Osteoblast (primary cell): ENCODE measurements at places on chromosomes 16 and 17. TPM values are rescaled to one million over a fixed set of nuclear protein-coding genes. Genes with fewer than 3 reads are reported as not detected.

DNA sequence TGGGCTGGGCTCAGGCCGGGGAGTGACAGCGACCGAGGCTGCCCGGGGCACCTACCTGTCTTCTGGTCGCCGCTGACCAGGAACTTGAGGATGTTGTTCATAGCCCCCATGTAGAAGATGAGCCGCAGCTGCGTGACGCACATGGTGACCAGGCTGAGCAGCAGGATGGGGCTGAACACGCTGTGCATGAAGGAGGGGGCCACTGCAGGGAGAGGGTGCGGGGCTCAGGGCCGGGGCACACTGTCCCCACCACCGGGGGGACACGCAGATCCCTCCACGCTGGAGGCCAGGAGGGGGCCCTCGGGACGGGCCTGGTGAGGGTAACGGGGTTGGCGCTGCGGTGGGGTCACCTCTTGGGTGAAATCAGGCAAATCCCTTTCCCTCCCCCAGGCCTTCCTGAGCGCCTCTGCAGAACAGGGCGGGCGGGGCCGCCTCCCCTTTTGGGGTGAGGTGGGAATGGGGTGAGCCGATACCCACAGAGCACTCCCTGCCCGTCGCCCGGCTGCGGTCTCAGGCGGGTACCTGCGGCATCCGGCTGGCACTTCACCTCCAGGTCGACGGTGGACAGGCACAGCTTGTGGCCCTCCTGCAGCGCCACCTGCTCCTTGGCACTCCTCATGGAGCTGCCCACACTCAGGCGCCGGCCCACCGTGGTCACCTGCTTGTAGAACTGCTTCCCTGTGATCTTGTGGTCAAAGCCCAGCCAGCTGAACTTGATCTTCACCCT is 28.3 kb upstream of the PITPNA start:
- peak; percentile 73 for DNase-seq

GRCh38 chr17:74114881-74115470 is 88.5 kb upstream of the RPL38 start:
- DNase-seq, result no peak

- DNase-seq, result peak; percentile 65
Measured at GRCh38 chr16:88338111-88338510, 44.6 kb upstream of the ZNF469 start.

DNA sequence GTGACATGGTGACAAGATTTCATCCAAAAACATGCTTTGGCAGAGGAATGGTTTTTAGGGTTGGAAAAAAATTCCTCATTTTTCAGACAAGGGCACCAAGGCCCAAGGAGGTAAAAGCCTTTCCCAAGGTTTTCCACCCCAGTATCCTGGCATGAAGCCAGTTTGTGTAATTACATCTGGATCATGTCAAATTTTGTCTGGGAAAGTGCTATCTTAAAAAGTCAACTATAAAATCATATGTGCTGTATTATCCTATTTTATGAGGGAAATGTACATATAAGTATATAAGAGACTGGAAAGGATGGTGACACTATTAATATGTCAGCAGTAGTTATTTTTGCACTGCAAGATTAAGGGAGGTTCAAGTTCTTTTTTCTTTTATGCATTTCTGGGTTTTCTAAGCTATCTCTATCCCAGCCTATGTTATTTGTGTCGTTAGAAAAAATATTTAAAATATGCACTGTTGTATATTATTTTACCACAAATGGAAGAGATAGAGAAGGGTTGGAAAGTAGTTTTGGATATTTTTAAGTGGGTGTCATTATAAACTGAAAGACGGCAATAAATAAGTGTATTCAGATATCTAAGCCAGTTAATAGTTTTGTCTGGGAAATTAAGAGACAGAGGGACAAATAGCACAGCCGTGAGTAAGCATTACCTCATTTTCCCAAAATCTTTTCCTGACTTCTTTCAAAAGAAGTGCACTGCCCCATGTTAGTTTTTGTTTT is 13.5 kb upstream of the FBXO47 start:
- DNase-seq, result peak; percentile 55

DNA sequence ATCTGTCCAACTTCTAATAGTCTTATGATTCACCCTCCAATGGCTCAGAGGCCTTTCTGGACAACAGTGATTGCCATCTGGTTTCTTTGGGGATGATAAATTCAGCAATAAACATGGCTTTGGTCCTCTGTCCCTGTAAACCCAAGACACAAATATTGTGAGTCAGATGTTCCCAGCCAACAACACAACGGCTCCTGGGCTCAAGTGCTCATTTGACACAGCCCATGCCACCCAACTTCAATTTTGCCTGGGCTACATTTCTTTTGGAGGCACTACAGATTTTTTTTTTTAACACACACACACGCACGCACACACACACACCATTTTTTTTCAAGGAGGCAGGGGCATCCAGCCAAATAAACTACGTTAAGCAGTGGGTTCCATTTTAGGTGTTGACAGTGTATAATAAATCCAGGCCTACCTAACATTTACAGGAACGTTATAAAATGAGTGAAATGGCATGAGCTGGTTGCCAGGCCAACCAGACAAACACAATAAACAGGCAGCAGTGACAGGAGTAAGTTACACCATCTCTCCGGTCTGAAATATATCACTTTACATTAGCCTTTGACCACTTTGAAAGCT is 939.9 kb upstream of the SOX9 start:
- DNase-seq, result no peak

DNA sequence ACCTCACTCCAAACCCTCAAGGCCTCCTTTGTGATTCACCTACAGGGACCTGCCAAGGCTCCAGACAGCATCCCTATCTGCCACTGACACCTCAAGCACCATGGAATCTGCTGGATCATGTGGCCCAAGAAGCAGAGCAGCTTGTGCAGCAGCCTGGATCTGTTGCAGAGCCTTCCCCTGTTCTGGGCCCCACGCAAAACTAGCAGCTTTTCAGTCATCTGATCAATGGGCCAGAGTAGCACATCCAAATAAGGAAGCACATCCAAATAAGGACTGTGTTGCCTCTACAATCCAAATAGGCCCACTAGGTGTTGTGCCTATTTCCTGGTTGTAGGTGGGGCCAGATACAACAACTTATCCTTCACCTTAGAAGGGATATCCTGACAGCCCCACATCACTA is 97.1 kb upstream of the GNAO1 start:
- no peak for DNase-seq

DNA sequence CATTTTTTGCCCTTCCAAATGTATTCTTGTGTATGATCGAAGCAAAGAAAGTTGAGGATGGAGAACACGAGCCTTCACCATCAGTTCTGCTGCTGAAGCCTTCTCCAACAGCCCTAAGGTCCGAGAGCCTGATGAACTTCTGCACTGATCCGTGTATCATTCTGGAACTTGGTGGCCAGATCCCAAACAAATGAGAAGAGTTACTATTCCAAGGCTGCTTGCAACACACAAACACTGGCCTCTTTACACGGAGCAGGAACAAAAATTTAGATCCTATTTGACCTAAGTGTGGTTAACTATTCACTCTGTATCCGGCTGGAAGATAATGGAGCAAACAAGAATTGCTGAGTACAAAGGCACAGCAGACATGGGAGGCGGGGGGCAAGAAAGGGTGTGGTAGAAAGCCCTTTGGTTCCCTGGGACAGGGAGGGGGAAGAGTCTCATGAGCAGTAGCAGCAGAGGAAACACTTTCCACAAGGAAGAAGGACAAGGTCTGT is 282.9 kb downstream of the SOX9 start:
- no peak for DNase-seq

- no peak for DNase-seq
Measured at GRCh38 chr16:15425861-15426260, 8.5 kb upstream of the BMERB1 start.

- DNase-seq, result no peak
Measured at GRCh38 chr17:12485361-12485906, 180.3 kb upstream of the MYOCD start.

- DNase-seq, result no peak
Measured at GRCh38 chr16:21038197-21038596, 112.4 kb downstream of the DNAH3 start.

GRCh38 chr16:87864331-87864989 is 4.8 kb downstream of the SLC7A5 start:
- no peak for DNase-seq

- peak; percentile 50 for DNase-seq
Measured at GRCh38 chr17:28871056-28871579, 16.3 kb downstream of the ERAL1 start.

GRCh38 chr17:22507823-22508222 is 815.5 kb downstream of the KCNJ18 start:
- DNase-seq, result no peak

GRCh38 chr17:69561462-69561861 is 147.0 kb downstream of the MAP2K6 start:
- no peak for DNase-seq

DNA sequence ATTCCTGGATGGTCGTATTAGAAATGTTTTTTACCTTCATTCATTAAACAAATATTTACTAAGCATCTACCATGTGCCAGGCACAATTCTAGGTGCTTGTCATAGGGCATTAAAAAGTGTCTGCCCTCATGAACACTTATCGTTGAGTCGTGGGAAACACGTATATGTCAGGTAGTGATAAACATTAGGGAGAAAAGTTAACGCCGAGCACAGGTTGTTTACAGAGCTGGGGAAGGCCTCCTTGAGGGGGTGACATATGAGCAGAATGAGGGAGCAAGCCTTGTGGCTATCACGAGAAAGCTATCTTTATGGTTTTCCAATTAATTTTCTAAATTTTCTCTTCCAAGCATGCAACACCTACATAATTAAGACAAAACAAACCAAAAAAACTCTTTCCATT is 985 bp upstream of the ZNF213 start:
- no peak for DNase-seq

GRCh38 chr17:73957564-73957963 is 245.9 kb upstream of the RPL38 start:
- DNase-seq, result no peak

- DNase-seq, result peak; percentile 87
Measured at GRCh38 chr17:54948380-54948779, 20.1 kb downstream of the COX11 start.

DNA sequence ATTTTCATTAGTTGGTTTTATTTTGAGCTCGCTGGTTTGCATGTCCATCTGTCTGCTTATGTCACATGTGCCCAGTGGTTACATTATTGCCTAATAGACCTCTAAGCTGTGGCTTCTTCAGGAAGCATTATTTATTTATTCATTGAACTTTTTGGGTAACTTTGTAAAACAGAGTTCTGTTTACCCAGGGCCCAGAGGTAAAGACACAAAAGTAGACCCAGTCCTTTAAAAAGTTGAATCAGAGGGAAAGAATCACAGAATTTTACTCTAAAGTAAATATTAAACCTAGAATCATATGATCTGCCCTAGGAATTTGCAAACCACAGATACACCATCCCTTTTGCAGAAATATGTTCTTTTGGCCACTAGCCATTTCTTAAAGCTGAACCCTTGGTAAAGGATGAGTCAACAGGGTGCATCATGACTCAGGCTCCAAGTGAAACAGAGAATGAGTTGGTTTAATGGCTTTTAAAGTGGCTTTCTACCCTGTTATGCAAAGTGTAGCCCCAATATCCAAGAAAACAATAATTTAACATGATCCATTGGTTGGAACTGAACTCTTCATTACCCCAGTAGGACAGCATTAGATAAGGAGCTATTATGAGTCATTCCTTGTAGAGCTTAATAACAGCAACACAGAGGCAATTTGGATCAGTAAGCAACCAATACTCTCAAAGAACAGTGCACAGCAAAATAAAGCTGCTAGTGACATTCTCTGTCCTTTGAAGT is 236.3 kb downstream of the KCNJ2 start:
- peak; percentile 55 for DNase-seq

- DNase-seq, result no peak
Measured at GRCh38 chr17:70271200-70271599, 101.9 kb downstream of the KCNJ2 start.

- DNase-seq, result peak; percentile 66
Measured at GRCh38 chr17:81734405-81735263, 22.6 kb downstream of the SLC25A10 start.

DNA sequence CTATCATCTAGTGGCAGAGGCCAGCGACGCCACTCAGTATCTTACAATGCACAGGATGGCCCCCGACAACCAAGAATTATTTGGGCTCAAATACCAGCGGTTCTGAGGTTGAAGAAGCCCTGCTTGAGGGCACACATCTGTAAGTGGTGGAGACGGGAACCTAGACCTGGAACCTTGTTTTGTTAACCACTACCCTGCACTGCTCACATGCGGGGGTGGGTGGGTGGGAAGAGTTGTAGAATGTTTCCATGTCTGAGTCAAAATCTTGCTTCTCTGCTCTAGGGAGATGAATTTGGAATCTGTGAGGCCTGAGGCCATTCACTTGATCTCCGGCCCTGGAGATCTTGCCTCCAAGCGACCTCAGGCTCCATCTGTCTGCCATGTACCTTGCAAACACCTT is 44.1 kb downstream of the ABCC1 start:
- peak; percentile 88 for DNase-seq

GRCh38 chr16:4746215-4746614 is 11.9 kb downstream of the DNAAF8 start:
- peak; percentile 22 for DNase-seq

GRCh38 chr17:15403276-15403939 is 62.0 kb upstream of the TEKT3 start:
- no peak for DNase-seq

GRCh38 chr16:14292051-14292825 is 221.1 kb downstream of the MRTFB start:
- no peak for DNase-seq

DNA sequence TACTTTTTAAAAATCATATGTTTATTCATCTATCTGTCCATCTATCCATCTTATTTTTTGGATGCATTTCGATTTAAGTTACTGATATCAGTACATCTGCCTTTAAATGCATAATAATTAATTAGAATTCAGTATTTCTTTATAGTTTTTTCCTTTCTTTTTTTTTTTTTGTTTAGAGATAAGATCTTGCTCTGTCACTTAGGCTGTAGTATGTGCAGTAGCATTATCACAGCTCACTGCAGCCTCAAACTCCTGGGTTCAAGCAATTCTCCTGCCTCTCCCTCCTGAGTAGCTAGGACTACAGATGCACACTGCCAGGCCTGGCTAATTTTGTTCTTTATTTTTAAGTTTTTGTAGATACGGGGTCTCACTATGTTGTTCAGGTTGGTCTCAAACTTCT is 133.4 kb downstream of the SSH2 start:
- no peak for DNase-seq

GRCh38 chr17:58279016-58279711 is 1.6 kb downstream of the MPO start:
- DNase-seq, result peak; percentile 82

CIBAR2 gene
- under 0.01 TPM in 1 of 2 replicates, not detected in the other for total RNA-seq

ITGAD gene
- not detected in 2 replicates for total RNA-seq

HOXB4 gene
- total RNA-seq, result 0.29 and 0.36 TPM in 2 replicates

CD300A gene
- not detected in 2 replicates for total RNA-seq

RUSF1 gene
- 48.5 and 53.0 TPM in 2 replicates for total RNA-seq

IRF8 gene
- under 0.01 and 0.36 TPM in 2 replicates for total RNA-seq

ADORA2B gene
- total RNA-seq, result 4.7 and 5.9 TPM in 2 replicates

TP53TG3B gene
- total RNA-seq, result 0.36 TPM in 1 of 2 replicates, not detected in the other

CAVIN1 gene
- 861 and 988 TPM in 2 replicates for total RNA-seq
